ENCODE measurements at places on chromosomes 3 and 15.

DNA sequence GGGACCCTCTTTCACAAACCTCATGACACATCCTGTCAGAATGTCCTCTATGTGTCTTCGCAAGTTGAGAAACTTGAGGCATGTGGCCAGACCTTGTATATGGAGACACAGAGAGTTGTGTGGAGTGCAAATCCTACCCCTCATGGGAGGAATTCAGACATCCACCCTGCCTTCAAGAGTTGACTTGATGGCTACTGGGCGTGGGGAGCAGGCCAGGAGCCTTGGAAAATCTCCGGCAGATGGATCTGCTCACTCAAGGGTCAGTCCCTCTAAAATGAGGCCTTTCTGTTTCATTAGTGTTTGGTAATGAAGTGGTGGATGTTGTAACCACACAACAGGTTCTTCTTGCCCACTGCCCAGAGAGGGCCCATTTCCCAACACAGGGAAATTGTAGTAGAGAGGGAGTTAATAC, 79.0 kb downstream of the ASB7 start:
- no peak for DNase-seq

GRCh38 chr3:187367561-187368103, 553 bp upstream of the RTP4 start:
- DNase-seq = no peak

GRCh38 chr3:142850395-142851023, 38.4 kb downstream of the PCOLCE2 start:
- DNase-seq = peak; percentile 1

DNA sequence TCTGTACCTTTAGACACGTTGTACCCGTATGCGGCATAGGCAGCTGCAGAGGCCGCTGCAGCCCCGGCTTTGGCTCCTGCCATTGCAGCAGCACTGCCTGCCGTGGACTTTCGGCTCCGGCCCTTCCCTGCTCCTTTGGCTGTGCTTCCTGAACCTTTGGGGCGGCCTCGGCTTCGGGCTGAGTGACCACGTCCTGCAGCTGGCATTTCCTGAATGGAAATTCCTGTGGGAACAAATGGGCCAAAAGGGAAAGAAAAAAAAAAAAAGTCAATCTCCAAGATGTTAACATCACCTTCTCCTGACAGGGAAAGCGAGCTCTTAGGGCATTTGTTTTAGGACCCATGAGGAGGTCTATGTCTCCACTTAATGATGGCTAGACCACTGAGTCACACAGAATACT, 29.6 kb downstream of the CHAC1 start:
- no peak for DNase-seq

- DNase-seq = no peak
Observed at GRCh38 chr3:100125161-100125938, 11.0 kb upstream of the FILIP1L start.

DNA sequence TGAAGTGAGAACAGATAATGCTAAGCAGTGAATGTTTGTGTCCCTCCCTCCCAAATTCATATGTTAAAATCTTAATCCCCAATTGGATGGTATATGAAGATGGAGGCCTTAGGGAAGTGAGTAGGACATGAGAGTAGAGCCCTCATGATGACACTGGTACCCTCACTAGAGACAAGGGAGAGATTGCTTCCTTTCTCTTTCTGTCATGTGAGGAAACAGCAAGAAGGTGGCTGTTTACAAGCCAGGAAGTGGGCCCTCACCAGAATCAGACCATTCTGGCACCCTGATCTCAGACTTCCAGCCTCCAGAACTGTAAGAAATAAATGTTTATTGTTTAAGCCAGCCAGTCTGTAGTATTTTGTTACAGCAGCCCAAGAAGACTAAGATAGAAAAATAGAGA, 209.5 kb downstream of the SATB1 start:
- DNase-seq = no peak

Data from stimulated activated naive CD4-positive, alpha-beta T cell treated with Interleukin-2 at 50 U/mL for 16 hours (primary cell).